Stimulated activated CD4-positive, alpha-beta T cell treated with anti-CD3 and anti-CD28 coated beads, Interleukin-15, amount 100 ng/mL, for 48 hours (primary cell): ENCODE measurements at places on chromosomes 3 and 15.

DNA sequence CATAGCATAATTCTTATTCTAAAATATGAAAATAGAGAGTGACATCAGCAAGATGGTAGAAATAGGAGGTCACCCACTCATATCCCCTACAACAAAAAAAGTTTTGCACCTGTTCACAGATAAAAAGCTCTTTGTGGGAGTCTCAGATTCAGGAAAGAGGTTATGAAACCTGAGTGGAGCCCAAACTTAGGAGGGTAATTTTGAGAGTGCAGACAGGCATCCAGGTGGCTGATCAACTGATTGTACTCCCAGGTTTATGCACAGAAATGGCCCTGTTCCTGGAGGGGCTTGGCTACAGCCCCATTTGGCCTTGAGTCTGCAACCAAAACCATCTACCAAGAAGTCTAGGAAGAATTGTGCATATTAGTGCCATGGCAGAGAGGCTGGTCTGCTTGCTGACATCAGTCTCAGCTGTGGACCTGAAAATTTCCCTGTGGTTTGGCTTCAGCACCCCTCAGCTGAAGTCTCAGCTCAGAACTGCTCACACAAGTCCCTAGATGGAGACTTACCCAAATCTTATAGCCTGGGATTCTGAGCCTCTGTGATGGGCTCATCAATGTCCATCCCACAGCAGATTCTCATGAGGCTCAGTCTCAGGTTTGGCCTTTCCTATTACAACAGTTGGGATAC lies 291.6 kb downstream of the IL20RB start:
- DNase-seq, result no peak

DNA sequence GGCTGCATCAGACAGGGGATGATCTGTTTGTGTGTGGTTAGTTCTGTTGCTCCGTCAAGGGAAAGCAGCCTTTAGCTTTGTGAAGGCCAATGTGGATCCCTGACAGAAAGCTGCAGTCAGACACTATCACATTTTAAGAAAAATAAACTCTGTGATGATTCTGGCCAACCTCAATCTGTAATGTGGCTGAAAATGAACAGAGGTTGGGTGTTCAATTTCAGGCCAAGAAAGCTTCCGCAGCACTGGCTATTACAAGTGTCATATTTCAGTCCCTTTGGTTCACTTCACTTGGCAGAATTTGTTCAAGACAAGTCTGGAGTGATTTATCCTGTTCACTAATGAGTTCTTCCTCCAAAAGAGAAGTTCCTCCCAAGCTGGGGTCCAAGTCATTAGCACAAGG lies 571.8 kb upstream of the IL12A start:
- no peak for DNase-seq

DNA sequence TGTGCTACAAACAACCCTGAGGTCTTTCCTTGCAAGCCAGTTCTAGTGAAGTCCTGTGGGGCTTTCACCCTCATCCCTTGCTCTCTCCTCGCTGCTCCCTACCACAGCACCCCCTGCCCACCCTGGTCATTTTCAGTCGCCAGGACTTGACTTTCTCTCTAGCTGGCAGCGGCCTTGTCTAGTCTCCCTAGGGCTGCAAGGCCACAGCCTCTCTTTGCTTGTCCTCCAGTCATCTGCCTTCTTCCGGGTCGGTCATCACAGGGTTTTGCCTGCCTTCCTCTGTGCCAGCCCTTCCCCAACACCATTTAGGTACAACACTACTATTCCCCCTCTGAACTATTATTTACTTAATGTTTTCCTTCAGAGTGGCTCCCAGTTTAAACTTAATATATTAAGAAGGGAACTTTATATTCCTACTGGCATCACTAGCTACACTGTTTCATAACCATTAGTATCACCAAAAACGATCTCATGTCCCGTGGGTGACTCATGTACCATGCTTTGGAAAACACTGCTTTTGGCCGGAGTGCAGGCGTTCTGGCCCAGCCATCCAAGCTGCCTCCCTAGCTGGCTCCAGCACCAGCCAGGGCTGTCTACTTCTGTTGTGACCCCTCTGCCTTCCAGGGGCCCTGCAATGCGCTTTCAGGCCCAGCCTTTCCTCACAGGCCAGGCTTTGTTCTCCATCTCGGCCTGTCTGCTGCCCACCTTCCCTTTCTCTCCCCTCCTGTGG lies 21.4 kb downstream of the FAH start:
- no peak for DNase-seq

DNA sequence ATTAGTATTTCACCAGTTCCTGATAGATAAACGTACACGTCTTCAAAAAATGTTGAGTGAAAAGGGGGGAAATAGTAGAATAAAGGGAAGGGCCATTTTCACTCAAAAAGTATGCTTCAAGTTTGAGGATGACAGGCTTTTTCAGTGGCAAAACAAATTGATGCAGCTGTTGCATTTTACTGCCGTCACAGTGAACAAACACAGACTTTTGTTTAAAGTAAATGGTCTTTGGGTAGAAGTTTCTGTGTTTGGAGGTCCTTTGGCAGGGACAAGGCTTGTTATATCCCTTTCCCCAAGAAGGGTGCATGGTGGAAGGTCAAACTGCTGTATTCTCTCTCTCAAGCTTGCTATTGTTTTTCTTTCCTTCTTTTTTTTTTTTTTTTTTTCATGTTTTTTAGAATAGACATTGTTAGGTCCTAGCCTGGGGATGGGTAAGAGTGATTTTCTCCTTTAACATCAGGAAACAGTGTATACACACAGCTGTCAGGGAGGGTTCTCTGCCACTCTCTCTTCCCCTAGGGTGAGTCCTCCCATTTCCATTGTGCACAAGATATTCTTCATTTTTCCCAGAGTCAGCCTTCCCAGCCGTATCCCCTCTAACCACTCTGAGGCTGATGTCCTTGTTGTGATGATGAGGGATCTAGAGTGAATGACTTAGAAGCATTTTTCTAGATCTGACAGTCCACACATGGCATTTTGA lies 6.6 kb upstream of the SUCNR1 start:
- DNase-seq, result no peak

DNA sequence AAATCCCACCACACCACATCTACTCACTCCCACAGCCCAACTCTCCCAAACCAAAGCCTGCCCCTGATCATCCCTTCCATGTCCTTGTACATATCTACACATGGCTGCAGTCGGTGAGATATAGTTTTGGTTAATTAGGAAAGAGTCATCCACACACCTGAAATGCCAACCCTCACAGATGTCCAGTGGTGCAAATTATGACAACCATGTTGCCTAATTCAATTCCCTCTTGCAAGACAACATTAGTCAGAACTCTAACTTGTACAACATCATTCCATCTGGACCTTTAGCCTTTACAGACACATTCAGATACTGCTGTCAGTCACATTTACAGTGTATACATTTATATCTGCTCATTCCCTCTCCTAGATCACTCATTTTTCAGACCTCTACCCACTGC lies 41.2 kb downstream of the TUBGCP4 start:
- no peak for DNase-seq
